ENCODE measurements at places on chromosomes 2 and 18.
A peak's percentile ranks its signal among the peaks of the same experiment; 100 is the strongest.

GRCh38 chr2:174125090-174125489 lies 123.2 kb downstream of the OLA1 start:
- no peak for DNase-seq

- DNase-seq, result no peak
Observed at GRCh38 chr18:42363446-42364441, 408.7 kb downstream of the PIK3C3 start.

- DNase-seq, result no peak
Observed at GRCh38 chr2:141767691-141768090, 363.1 kb downstream of the LRP1B start.

DNA sequence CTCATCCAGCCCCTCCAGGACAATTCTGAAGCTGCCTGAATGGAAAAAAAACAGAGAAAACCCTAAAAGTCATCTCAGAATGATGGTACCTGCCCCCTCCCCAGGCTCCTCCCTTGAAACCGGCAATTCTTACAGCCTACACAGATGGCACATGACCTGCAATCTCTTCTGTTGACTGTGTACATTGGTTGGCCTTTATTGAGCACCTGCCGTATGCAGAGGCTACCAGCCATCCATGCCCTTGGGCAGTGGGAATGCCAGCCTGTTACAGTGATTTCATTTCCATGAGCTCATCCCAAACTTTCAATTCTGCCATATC lies 57.1 kb downstream of the EMX1 start:
- no peak for DNase-seq

- no peak for DNase-seq
Observed at GRCh38 chr2:101688261-101688660, 9.2 kb upstream of the MAP4K4 start.

GRCh38 chr2:197073701-197074433 lies 147.4 kb upstream of the PGAP1 start:
- no peak for DNase-seq

- DNase-seq, result no peak
Observed at GRCh38 chr2:174350018-174350417, 15.3 kb downstream of the SP9 start.

DNA sequence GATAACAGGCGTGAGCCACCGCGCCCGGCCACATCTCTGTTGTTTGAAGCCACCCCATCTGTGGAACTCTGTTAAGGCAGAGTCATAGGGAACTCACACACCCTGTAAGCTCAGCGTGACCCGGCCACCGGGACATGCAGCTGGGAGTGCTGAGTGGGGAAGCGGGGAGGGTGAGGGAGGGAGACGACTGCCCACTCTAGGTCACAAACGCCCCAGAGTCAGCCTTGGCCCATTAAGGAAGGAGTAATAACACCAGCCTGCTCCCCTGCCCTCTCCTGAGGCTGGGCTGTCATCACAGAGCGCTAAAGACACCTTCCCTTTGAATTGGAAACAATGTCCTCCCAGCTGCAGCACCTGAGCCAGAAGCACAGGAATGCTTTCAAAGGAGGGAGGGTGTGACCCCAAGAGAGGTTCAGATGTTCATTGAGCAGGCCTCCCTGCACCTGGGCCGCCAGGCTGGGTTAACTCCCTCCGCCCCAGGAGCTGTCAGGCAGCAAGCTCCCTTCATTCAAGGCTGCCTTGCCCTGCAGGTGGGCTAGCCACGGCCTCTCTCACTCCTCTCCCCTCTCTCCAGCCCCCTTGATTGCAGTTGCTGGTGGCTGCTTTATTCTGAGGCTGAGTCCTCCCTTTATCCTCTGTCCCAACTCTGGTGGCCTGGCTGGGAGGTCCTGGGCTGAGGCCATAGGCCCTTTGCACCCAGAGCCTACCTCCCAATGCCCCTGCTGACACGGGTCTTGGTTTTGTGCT lies 77.2 kb upstream of the HPCAL1 start:
- no peak for DNase-seq

DNA sequence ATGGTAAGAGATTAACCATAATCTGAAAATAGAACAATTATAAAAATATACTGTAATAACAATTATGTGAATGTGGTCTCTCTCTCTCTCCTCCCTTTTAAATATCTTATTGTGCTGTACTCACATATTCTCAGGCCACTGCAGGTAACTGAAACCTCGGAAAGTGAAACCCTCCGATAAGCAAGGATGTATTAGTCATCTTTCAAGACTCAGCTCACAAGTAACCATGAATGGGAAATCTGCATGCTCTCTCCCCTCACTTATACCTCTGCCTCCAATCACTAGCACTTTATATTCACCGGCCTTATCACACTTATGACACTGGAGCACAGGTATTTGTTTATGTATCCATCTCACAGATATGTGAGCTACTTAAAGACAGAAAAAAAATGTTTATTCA lies 139.7 kb downstream of the LRP2 start:
- DNase-seq, result no peak

GRCh38 chr2:207317378-207317984 lies 151.7 kb upstream of the KLF7 start:
- DNase-seq, result no peak

DNA sequence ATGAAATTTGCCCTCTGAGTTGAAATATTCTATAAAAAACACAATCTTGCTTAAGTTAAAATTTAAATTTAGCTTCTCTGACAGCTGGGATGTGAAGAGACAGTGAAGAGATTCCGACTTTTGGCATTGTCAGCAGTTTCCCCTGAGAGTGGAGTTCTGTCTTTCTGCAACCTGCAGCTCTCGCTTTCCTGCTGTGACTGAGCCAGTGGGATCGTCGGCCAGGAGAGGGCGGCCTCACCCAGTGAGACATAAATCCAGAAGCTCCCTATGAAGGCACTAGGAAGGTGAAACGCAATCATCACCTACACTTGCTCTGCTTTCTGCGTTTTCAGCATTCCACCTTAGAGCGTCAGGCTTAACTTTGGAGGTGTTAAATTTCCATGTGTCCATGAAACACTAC lies 75.4 kb upstream of the HNMT start:
- no peak for DNase-seq

DNA sequence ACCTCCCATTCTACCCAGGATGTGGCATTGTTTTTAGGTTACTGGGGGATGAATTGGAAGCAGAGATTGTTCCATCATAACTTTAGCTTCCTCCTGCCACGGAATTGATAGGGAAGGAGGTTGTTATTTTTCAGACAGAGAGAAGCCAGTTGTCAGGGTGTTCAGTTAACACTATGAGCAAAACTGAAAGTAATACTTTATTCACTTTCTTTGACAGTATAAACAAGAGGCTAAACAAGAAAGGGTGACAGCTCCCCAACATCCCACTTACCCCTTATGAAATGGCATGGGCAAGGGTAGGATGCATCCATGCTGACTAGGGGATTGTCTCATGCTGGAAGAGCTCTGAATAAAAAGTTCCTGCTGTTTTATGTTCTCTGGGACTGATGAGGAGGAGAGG lies 36.4 kb upstream of the GAREM1 start:
- DNase-seq, result no peak

DNA sequence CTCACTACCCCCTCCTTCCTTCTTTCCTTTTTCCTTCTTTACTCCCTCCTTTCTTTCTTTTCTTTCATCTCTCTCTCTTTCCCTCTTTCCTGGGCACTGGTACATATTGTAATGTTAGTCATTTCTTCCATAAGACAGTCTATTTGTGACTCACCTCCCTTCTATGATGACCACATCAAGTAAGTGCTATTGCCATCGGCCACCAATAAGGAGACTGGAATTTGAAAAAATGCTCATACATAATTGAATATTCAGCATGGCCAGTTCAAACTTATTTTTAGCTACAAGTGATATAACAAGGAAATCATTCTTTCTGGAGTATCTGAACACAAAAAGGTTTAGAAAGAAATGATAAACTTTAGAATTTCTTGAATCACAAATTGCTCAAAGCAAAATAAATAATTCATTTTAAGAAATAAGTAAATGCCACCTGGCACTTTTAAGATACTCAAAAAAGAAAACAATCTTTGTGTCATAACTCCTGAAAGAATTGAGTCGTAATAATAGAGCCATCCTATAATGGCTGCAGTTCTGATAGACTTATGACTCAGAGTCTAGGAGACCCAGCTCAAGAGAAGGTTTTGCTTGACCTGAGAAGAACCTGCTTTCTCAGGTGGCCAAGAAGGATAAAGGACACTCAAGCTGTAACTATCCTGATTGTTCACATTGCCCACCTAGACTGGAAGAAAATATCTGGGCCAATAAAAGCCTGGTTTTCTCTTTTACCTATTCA lies 51.6 kb upstream of the CCBE1 start:
- DNase-seq, result no peak

- DNase-seq, result no peak
Observed at GRCh38 chr2:47870641-47871540, 35.4 kb downstream of the FBXO11 start.

DNA sequence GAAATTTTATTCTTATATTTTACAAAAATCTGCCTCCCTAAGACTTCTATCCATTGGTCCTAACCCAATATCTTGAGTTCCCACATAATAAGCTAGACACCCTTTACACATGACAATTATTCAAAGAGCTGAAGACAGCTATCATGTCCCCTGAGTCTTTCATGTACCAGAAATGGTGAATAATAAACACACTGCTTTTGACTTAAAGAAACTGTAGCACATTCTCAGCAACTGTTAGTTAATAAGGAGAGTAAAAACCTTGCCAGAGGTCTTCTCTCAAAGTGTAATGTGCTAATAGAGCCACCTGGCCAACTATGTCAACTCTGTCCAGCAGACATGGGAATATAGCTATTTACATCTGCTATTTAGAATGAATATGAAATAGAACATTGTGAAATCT lies 109.7 kb upstream of the ARL5A start:
- no peak for DNase-seq

DNA sequence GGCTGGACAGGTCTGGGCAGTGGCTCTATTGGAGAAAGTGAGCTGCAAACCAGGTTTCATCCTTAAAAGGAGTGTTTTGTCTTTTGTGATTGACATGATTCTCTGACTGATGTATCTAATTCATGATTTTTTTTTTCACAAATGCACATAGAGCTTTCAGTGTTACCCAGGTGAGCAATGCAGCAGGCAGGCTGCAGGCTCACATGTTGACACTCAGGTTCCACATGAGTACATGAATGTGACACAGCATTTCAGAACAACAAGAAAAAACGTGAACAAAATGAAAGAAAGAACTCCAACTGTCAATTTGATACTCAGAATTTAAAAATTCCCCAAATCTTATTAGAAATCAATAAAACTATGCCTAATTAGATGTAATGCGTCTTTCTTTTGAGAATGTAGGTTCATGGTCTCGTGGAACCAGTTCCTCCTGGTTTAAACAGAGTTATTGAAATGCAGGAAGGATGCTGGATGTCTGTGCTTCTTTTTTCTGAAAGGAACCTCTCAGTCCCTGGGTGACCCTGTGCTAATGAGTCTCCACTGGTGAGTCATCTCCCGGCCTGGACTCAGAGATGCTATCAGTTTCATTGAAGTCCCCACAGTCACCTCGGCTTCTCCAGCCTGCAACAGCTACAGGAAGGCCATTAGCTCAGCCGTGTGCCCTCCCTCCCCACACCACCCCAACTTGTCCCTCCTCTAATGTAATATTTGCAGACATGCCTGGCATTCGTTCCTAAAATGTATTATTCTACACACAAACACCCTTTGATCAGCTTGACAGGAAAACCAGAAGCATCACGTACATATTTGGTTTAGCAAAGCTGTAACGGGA lies 430.4 kb downstream of the LPIN1 start:
- DNase-seq, result no peak

GRCh38 chr2:28398101-28398834 lies 5.6 kb downstream of the FOSL2 start:
- DNase-seq, result no peak

- peak; percentile 8 for DNase-seq
Observed at GRCh38 chr2:157898591-157898996, 22.5 kb upstream of the ACVR1 start.

- DNase-seq, result no peak
Observed at GRCh38 chr2:234027641-234028040, 22.9 kb upstream of the SPP2 start.

- no peak for DNase-seq
Observed at GRCh38 chr2:120750488-120751210, 15.0 kb downstream of the GLI2 start.

GRCh38 chr18:67433971-67434370 lies 82.5 kb downstream of the DSEL start:
- no peak for DNase-seq

DNA sequence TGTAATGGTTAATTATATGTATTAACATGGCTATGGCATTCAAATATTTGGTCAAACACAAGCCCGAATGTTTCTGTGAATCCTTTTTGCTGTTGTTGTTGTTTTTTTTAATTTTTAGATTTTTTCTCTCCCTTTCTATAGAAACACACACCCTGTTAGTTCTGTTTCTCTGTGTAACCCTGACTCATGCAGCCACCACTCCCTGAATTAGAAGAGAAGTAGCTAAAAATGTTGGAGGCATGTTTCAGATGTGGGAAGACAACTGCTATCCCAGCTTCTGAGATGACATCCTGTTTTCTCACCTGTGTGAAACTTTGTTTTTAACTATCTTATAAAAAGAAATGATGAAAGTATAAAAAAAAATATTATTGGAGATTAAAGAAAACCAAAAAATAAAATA lies 219.6 kb upstream of the RGPD4 start:
- no peak for DNase-seq

DNA sequence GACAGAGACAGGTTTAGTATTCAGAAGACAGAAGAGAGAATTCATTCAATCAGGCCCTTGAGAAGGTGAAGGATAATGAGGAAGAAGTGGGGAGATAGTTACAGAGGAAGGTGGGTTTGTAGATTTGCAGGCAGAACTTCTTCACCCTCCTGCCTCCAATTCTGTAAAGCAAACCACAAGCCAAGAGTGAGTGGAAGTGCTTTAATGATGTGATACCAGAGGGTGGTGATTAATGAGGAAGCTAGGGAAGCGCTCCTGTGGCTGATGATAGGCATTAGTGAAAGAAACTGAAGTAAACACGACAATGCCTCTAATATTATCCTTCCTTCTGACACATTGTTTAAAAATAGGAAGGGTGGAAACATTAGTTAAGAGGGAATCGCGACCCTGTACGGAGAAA lies 78.2 kb downstream of the CAPN13 start:
- no peak for DNase-seq

GRCh38 chr2:170313347-170313991 lies 135.5 kb downstream of the MYO3B start:
- no peak for DNase-seq

GRCh38 chr2:128317181-128317898 lies 1.3 kb downstream of the HS6ST1 start:
- no peak for DNase-seq

DNA sequence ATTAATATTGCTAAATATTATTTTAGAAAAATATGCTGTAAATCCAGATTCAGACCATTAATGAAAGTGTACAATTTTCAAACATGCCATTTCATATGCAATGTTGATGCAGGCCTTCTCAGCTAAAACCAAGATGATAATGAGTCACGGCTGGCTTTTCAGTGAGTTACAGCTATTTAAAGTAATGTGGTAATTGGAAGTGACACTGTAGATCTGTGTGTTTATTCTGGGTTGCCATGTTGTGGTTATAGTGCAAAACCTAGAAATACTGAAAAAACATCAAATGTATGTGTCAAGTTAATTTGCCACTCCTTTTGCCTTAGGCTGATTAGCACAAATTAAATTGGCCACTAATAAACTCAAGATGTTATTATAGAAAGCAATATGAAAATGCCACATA lies 506.6 kb downstream of the ERBB4 start:
- no peak for DNase-seq
